ENCODE measurements at places on chromosomes 7 and 10.
A peak's percentile ranks its signal among the peaks of the same experiment; 100 is the strongest.

DNA sequence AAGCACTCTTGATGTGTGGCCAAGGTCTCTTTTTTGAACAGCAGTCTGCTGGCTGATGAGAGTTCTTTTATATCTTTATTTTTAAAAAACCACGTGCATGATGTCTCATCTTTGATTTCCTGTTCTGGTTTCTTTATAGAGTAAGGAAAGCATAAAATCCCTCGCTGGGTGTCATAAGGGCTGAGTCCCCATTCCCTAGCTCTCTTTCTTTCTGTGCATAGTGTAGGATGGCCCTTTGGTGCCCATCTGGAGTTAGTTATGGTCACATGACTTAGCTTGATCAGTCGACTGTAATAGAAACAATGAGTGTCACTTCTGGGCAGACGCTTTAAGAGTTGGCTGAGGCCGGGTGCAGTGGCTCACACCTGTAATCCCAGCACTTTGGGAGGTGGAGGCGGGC is 38.5 kb downstream of the GHRHR start:
- DNase-seq, result no peak

DNA sequence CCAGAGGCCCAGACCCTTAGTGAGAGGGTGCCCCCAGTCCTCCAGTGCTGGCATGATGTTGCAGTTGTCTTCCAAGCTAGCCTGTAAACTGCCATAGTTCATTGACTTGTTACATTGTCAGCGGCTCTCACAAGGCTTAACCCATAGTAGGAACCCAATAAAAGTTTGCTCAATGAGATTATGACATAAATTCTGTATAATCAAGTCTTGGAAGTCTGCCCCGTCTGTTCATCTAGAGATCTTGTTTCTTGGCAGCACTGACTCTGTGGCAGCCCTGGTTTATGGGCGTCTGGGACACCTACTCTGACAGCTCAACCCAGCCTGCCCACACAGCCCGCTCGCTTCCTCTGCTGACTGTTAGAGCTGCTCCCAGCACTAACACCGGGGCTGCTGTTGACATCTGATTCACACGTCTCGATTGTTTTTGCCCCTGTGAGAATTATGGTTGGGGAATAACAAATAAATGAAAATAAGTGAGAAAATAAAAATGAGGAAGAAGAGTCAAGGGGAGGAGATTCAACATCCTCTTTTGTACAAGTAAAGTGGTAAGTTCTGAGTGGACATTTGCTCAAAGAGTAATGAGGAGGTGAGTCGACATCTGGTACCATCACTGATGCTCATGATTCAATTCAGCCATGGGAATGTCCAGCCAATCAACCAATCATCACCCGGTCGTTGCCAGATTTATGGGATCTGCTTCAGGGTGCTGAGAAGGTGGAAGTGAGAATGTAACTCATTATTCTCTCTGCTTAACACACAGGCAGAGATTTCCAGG is 160.8 kb downstream of the SPAG6 start:
- DNase-seq, result peak; percentile 36

DNA sequence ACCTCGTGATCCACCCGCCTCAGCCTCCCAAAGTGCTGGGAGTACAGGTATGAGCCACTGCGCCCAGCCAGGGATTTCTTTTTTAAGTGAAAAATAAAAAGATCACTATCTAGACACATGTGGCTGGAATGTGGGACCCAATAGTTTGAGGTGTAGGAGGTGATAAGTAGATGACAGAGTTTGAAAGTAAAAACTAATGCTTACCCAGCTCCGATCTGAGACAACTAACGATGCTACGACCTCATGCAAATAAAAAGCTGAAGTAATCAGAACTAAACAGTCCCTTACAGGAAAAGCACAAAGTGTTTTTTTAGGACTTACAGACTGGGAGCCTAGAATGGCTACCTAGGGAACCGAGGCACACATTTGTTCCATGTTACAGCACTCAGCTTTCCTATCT is 23.0 kb downstream of the PCGF6 start:
- no peak for DNase-seq

GRCh38 chr10:8338177-8338766 is 283.8 kb downstream of the GATA3 start:
- no peak for DNase-seq

- no peak for DNase-seq
Observed at GRCh38 chr10:4099202-4099601, 314.2 kb upstream of the KLF6 start.

GRCh38 chr10:97820096-97820704 is 29.4 kb upstream of the GOLGA7B start:
- DNase-seq, result no peak

DNA sequence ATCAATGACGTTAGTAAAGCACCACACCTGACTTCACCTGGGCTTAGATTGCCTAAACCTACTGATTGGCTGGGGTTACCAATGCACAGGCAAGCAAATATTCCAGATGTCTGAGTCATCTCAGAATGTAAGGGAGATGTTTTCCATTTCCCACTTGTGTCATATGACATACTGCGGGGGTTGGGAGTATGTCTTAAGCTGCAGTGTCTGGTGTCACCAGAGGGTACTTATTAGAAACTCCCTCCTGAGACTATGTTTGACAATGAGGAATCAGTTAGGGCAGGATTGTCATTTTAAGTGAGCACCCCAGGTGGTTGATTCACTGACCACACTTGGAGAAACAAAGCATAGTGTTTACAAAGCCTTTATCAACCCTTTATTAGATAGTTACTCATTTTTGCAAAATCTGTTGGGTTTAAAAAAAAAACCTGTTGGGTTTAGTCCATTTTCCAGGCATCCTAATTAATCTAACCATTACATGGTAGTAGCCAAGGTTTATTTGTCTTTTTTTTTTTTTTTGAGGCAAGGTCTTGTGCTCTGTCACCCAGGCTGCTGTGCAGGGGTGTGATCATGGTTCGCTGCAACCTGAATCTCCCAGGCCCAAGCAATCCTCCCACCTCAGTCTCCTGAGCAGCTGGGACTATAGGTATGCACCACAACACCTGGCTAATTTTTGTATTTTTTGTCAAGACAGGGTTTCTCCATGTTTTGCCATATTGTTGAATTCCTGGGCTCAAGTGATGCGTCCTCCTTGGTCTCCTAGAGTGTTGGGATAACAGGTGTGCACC is 72.5 kb downstream of the CDK6 start:
- no peak for DNase-seq

DNA sequence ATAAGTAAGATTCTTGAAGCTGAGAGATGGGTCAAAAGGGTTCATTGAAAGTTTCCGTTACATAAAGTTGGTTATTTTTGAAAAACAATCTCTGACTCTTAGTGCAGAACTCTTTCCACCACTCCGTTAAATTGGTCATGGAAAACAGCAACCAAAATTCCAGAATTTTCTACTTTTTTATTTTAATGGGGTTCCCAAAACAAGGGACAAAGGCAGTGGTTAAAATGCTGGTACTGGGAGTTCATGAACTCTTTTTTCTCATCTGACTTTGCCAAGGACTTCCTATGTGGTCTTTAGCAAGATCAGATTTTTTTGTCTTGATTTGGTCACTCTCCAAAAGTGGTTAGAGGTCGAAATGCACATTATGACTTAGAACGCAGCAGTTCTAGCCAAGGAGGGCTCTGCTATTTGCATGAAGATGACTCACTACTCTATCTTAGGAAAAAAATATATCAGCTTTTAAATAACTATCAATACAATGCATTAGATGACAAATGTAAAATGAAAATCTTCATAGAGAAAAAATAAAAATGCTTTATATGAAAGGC is 145.7 kb downstream of the REEP3 start:
- no peak for DNase-seq

DNA sequence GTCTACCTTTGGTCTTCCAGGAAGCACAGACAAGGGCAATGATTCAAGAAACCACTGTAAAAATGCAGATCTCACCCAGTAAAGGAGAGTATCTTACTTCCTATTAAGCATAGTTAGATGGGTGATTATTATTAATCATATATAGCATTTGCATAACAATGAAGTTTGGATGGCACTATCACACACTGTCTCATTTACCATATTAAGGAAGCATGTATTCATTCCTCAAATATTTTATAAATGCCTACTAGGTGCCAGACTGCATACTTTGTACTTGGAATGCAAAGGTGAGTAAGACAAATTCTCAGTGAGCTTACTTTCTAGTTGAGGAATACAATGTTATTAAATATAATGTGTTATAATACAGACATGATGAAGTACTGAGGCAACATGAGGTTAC is 53.9 kb upstream of the SKAP2 start:
- DNase-seq, result no peak

- DNase-seq, result no peak
Observed at GRCh38 chr10:119516381-119517234, 25.9 kb downstream of the RGS10 start.

GRCh38 chr7:20799566-20800366 is 13.1 kb upstream of the SP8 start:
- DNase-seq, result no peak

GRCh38 chr7:159042103-159042502 is 102.6 kb downstream of the VIPR2 start:
- no peak for DNase-seq

GRCh38 chr7:43905209-43905946 is 1.0 kb downstream of the URGCP start:
- no peak for DNase-seq

GRCh38 chr7:117251687-117252086 is 71.2 kb downstream of the WNT2 start:
- DNase-seq, result no peak

- DNase-seq, result no peak
Observed at GRCh38 chr10:4174197-4174596, 389.2 kb upstream of the KLF6 start.

GRCh38 chr7:2060701-2061100 is 172.0 kb downstream of the MAD1L1 start:
- DNase-seq, result no peak

- no peak for DNase-seq
Observed at GRCh38 chr10:86451604-86451960, 70.0 kb downstream of the WAPL start.

All from stimulated activated CD8-positive, alpha-beta memory T cell treated with anti-CD3 and anti-CD28 coated beads, Interleukin-4, amount 100 ng/mL, for 1 hour (primary cell).